ENCODE measurements at places on chromosomes 2 and 18.

GRCh38 chr18:22470248-22471235 is 52.8 kb upstream of the CTAGE1 start:
- DNase-seq: no peak

DNA sequence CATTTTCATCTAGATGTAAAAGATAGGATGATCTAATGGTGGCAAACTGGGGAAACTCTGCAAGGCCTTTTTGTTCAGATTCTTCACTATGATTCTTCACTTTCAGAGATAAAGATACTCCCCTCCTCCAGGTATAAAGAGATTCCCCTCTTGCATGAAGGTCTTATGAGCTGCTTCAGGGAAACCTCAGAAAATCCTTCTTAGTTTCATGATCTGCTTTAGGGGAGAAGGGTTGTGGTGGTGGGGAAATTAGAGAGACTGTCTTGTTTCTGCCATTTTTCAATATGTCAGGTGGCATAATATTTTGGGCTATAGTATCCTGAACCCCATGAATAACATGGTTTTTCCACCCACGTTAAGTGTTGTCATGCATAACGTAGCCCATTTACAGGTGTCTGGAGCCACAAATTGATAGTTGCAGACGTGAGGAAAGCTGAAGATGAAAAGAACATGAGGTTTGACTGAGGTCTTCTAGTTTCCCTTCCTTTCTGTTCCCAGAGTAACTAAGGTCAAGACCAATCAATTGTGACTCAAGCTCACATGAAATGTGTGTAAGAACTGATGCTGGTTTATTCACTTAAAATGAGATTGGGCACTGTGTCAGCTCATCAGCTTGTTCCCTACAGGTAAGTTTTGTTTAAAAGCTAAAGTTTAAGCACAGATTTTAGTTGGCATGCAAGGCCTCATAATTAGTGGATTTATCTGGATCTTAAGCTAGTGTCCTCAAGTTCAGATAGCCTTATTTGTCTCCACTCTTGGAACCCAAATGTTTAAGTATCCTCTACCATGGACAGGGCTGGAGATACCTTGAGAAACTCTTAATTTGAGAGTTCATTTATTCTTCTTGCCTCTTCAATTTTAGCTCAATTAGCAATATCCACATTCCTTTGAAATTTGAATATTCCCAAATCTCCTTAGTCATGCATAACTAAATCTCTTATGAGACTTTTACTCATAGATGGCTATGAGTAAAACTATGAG is 304.5 kb upstream of the FANCL start:
- no peak for DNase-seq

DNA sequence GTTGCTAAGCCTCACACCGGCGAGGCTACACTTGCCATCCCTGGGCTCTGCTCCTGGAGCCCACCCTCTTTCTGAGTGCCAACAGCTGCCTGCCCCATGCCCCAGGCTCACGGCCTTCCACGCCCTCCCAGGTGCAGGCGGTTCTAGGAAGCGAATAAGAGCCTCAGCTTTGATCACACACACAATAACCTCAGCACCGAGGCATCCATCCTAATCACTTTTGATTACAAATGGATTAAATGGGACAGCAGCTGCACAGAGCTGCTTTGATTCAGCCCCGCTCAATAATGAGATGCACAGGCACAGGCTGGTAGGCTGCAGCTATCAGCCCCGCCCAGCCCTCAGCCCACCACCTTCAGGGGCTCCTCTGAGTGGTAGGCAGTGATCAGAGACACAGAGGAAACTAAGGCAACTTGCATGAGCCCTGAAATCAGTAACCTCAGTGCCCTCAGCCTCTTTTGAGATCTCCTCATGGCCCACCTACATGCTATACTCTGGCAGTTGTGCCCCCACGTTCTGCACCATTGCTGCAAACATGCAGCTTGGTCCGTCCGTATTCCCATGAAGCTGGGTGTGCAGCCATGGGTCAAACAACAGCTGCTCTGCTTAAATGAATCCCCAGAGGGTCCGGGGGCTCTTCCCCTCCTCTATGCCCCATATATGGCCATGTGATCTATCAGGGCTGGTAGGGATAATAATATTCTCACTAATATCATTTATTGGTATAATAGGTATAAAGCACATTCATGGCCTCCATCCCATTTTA is 171.4 kb downstream of the SETBP1 start:
- DNase-seq: no peak

GRCh38 chr18:34203866-34204265 is 20.8 kb downstream of the NOL4 start:
- DNase-seq: no peak

- DNase-seq: no peak
Measured at GRCh38 chr2:236825989-236826510, 256.4 kb downstream of the ACKR3 start.
